Cerebellar cortex (tissue), 1 donor: ENCODE measurements at places on chromosomes 2 and 18.

- no peak for DNase-seq
Measured at GRCh38 chr2:84832772-84833461, 48.0 kb downstream of the TRABD2A start.

- no peak for DNase-seq
Measured at GRCh38 chr2:101737478-101738255, 40.2 kb downstream of the MAP4K4 start.

GRCh38 chr2:128166746-128167353 is 75.8 kb downstream of the UGGT1 start:
- DNase-seq = no peak

DNA sequence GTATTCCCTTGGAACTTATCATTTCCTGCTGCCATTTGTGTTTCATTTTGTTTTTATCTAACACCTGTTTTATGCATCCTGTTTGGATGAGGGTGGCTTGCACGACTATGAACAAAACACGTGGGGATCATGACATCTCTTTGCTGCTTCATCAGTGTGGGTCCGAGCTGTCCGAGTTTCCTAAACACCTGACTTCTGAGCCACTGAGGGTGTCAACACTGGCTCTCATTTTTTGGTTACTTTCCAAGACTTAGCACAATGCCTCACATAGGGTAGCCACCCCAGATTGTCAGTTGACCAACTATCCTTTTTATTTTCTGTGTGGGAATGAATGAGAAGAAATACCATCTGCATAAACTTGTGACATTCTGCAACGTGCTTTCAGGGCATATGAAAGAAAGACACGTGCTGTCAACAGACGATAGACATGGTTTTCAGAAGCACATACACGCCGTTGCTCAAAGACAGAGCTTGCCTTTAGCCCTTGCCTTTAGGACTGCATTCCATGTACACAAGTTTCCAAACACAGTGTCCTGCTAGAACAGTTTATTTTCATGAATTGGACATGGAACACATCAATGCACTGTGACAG is 166.7 kb downstream of the MYT1L start:
- DNase-seq = no peak

DNA sequence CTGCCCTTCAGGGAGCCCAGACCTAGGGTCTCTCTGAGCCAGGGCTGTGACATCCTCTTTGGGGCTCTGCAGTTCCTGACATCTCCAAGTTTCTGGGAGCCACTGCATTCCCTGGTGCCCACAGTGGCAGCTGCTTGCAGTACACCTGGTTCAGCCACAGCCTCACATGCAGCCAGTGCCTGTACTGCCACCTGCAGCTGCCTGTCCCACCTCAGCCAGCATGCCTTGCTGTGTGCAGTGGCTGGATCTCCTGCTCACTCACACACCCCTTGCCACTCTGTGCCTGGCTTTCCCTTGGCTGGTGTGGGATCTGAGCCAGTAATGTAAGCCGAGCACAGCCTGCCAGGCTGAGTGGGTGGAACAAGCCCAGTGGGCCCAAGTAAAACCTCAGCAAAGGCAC is 1288.7 kb downstream of the CNTNAP5 start:
- DNase-seq = no peak

GRCh38 chr2:128551435-128551834 is 232.8 kb upstream of the HS6ST1 start:
- DNase-seq = no peak

DNA sequence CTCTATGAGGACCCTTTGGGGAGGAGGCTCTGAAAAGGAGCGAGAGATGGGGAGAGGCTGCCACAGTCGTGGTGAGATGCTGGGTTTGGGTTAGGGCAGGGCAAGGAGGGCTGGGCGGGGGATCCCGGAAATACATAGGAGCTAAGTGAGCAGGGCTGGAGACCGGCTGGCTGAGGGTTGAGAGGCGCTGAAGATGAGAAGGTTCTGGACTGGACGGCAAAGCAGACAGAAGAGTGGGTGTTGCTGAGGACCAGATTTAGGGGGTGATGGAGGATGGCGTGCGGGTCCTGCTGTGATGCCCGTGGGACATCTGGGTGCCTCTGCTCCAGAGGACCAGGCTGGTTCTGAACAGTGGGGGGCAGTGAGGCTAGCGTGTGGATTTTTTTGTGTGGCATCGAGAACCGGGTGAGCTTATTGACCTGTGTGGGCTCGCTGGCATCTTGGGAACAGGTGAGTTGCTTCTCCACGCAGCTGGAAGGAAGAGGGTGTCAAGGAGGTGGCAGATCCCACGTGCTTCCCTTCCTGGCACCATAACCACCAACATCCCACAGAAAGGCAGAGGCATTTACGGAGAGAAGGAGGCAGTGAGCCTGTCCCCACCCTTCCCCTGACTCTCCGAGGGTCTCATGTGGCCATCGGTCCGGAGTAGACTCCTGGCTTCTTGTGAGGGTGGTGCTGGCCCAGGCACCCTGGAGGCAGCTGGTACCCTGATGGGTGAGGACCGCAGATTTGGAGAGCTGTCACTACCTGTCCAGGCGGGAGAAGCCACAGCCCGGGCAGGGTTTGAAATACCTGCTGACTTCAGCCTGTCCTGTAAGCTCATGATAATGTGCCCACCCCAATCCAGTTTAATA is 70.3 kb downstream of the ASB1 start:
- DNase-seq = no peak

DNA sequence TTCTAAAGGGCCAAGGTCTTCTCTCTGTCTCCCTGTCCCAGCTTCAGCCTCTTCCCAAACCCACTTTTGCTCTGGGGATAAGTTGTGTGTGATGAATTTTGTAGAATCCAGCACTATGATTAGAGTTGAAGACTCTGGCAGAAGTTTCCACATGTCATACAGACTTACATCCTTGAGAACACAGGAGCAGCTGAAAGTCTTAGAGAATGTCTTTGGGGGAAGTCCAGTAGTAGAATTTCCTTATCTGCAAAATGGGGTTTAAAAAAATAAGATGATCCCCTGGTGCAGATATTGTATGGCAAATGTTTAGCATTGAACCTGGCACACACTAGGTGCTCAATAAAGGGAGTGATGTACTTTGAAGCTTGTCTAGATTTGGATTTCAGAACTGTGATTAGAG is 65.2 kb downstream of the TMEM247 start:
- DNase-seq = no peak

DNA sequence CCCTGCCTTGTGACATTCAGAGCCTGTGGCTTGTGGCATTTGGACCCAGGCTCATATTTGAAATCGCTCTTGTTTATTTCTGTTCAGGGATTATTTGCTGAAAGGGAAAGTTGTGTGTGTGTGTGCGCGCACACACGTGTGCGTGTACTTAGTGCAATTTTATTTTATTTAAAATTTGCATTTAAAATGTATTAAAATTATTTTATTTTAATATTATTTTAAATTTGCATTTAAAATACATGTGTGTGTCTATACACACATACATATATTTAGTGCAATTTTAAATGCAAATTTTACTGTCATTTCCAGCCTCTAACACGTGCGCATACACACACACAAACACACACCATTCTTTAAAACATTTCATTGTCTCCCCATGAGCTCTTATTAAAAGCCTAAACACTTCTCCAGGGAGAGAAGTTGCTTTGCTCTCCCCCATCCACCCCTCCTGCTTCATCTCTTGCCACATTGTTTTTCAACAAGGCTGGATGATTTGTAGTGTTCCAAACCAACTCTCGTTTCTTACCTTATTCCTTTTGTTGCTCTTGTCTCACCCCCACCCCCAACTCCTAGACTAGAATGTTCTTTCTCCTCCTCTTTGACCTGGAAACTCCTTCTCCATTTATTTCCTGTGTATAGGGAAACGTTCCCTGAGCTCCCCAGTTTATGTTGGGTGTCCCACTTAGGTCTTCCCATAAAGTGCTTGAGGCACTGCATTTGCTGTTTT is 3.8 kb upstream of the CCDC68 start:
- no peak for DNase-seq

DNA sequence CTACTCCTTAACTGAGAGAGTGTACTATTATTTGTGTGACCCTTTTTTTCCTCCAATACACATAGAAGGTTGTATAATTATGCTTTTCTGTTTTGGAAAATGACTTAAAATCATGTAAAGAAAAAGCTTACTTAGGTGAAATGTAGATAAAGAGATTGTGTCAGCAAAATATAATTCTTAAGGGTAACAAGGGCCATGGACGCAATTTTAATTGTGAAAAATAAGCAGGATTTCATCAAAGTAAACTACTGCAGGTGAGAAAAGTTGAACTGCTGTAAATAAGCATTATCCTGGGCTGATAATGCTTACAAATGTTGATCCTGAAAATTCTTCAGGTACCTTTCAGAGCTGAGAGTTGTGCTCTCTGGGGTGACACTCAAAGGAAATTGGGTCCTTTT is 141.5 kb downstream of the RPIA start:
- no peak for DNase-seq

- DNase-seq = no peak
Measured at GRCh38 chr18:14908541-14908940, 160.6 kb downstream of the ANKRD30B start.

GRCh38 chr2:97669448-97669847 is at the start of gene C2orf92:
Gene C2orf92, plus strand, starts transcription at chr2:97669713. Its CDS starts 76 bp downstream, at chr2:97669789.
- DNase-seq = no peak

GRCh38 chr2:43152741-43153647 is 73.4 kb downstream of the ZFP36L2 start:
- no peak for DNase-seq

DNA sequence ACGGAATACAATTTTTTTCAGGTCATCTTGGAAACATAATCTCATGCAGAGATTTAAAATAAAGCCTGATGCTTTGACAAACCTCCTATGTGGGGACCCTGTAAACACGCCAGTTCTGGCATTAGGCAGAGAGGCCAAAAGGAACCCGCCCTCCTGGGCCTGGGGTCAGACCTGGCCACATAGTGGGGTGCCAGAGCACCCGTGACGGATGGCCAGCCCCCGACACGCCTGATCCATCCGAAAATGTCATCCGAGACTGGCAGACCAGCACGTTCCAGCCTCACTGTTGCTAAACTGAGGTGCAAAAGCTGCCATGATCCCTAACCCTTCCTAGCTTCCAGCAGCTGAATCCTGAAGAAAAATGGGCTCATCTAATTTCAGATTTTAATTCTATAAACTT is 222.6 kb upstream of the SALL3 start:
- DNase-seq = no peak

DNA sequence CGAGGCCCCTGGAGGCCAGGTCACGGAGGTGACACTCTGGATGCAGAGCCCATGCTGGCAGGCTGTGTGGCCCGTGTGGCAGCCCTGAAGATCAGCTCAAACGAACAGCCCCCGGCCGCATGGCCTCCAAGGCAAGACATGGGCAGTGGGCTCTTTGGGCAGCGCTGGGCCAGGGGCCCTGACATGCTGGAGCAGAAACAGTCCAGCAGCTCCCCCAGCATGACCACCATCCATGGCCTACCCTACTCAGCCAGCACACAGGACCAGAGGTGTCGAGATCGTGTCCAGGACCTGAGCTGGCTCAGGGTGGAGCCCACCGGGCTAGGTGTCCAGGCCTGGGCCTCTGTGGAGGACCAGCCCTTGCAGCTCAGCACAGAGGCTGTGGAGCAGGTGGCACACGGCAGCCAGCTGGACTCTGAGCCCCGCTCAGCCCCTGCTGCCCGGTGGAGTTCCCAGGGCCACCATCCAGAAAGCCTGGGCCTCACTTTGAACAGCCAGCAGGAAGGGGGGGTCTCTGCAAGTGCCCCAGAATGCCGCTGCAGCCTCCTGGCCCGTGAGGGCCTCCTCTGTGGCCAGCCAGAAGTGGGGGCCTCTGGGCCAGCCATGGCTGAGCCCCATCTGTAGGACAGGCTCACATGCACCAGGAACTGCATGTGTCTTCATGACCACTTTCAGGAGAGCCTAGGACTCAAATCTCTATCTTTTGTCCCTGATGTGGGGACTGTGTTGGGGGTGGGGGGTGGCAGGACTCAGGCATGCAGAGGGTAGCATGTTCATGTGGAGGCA is 8.9 kb downstream of the AMER3 start:
- no peak for DNase-seq

- DNase-seq = no peak
Measured at GRCh38 chr2:96956211-96956610, 30.2 kb downstream of the FAM178B start.

DNA sequence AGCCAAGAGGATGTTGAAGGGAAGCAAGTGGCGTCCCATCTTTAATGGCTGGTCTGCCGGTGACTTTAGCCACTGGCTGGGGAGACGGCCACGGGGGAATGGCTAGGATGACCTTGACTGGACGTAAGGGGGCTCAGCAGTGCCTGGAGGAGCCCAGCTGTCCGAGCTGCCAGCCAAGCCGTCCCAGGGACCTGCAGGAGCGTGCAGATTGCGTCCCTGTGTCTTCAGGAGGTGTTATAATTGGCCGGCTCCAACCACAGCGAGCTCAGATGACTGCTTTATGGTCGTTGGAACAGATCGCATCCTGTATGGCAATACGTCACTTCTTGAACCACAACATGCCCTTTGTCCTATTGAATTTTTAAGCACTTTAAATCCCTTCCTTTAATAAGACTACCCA is 204.6 kb downstream of the EIPR1 start:
- no peak for DNase-seq

GRCh38 chr2:63189026-63189425 is 138.4 kb downstream of the OTX1 start:
- peak; percentile 31 for DNase-seq

GRCh38 chr2:218216336-218216673 is 684 bp upstream of the ARPC2 start:
- no peak for DNase-seq

DNA sequence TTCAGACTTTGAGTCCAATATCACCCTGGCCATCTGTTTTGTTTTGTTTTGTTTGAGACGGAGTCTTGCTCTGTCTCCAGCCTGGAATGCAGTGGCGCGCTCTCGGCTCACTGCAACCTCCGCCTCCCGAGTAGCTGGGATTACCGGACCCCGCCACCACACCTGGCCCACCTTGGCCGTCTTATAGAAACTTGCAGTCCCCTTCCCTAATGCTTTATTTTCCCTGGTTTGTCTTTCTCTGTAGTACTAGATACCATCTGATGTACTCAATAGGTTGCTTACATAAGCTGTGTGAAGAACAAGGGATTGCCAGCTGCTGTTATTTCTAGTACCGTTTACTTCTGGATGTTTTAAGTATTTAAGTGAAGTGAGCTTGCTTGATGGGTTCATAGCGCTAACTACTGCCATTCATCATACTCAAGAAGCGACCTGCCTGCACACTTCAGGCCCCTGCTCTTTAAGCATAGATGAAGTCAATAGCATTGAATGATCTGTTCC is 1.2 kb downstream of the RPL31 start:
- DNase-seq = no peak

- no peak for DNase-seq
Measured at GRCh38 chr2:239947729-239948045, 77.5 kb downstream of the NDUFA10 start.

GRCh38 chr18:67217551-67218166 is 298.9 kb downstream of the DSEL start:
- peak; percentile 82 for DNase-seq

- no peak for DNase-seq
Measured at GRCh38 chr2:180938451-180938850, 42.0 kb upstream of the UBE2E3 start.

DNA sequence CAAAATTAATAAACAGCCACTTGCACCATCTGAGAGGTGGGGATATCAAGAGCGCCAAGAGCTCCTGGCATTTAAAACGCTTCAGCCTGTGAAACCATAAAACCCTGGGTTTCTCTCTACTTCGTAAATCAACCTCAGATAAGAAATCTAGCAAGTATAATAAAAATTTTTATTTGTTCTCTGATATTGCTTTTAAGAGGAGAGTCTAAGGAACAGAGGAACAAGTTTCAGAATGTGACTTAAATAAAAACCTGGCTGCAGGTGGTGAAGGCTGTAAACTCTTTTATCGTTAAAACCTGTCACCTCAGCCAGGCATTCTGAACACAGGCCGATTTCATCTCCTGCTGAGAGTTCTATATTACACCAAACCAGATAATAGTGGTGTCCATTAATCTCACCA is 9.9 kb downstream of the DYTN start:
- DNase-seq = no peak
